Activated CD4-positive, CD25-positive, alpha-beta regulatory T cell treated with anti-CD3 and anti-CD28 coated beads, Interleukin-2, amount 50 U/mL, for 72 hours (primary cell): ENCODE measurements at places on chromosomes 3 and 15.

DNA sequence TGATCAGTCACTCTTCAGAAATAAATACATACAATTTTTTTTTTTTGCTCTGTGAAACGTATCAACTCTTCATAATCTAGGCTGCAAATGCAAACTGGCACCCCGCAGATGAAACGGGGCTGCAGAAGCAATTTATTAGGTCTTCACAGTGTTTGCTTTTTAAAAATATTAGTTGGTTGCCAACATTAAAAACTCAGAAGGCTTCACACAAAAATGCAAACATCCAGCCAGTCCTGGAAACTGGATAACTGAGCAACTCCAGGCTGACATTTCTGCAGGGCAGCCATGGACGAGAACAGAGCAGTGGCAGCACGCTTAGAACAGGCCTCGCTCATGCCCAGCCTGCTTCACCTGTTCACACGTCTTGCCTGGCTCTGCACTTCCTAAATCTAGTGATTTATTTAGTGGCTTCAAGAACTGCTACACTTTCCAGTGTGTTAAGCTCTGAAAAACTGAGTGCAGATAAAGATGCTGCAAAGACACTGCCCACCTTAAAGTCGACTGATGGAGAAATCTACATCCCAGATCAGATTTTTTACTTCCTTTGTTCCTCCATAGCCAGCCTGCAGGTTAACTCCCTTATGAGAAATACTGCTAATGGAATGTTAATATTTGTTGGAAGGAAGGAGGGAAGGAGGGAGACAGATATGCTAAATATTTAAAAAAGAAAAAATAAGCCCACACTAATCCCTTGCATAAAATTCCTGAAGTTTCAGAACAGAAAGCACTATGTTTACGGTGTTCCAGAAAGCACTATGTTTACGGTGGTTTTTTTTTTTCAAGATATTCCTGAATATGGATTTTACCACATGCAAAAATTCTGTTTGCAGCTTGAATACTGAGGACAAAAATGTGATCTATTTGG, 53.6 kb downstream of the SETMAR start:
- no peak for DNase-seq

- DNase-seq, result no peak
Observed at GRCh38 chr3:106714400-106714799, 662.8 kb upstream of the CCDC54 start.

DNA sequence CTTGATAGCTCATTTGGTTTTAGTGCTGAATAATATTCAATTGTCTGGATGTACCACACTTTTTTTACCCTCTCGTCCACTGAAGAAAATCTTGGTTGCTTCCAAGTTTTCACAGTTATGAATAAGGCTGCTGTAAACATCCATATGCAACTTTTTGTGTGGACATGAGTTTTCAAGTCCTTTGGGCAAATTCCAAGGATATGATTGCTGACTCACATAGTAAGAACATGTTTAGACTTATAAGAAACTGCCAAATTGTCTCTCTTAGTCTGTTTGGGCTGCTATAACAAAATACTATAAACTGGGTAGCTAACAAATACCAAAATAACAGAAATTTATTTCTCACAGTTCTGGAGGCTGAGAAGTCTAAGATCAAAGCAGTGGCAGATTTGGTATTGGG, 59.5 kb upstream of the TNFSF10 start:
- no peak for DNase-seq

DNA sequence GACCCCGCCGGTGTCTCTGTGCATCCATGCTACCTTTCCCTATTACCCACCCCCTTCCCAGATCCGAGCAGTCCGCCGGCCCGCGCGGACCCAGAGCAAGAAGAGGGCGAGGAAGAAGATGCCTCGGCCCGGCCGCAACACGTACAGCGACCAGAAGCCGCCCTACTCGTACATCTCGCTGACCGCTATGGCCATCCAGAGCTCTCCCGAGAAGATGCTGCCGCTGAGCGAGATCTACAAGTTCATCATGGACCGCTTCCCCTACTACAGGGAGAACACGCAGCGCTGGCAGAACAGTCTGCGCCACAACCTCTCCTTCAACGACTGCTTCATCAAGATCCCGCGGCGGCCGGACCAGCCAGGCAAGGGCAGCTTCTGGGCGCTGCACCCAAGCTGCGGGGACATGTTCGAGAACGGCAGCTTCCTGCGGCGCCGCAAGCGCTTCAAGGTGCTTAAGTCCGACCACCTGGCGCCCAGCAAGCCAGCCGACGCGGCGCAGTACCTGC, 788 bp downstream of the FOXB1 start:
- no peak for DNase-seq

DNA sequence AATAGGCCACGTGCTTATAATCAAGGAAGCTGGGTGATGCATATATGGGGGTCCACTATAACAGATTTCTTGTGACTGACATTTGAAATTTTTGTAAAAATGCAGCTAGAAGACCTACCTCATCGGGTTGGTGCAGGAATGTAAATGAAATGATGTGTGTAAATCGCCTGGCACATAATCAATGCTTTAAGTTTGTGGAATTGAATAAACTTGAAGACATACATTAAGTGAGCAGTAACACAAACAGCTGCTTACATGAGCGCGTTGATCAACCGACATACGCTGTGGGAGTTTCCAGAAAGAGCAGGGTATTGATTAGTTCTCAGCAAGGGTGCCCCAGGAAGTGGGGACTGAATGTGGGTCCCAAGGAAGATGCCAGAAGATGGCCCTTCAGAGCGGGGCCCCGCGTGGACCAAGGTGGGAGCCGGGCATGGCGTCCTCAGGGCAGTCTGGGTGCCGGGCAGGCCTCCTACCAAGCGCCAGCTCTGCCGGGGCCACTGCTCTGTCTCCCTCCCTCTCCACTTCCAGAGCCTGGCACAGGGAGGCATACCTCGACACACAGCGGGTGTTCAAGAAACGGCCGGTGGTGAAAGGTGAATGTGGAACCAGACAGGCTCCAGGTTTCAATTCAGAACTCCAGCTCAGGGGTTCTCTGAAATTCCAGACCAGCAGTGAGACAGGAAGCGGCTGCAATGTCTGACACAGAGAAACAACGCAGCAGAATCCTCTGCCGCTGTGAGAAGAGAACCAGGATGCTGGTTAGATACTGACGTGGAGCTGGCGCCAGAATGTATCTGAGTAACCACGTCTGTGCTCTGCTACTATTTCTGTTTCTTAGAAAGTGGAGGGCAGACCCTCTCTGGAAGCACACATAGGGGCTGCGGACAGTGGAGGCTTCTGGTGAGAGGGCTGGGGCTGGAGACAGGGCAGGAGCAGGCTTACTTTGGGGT, 12.6 kb downstream of the BFSP2 start:
- no peak for DNase-seq

GRCh38 chr3:129116482-129116946, 5.1 kb downstream of the RAB43 start:
- no peak for DNase-seq

GRCh38 chr3:195008816-195009215, 262.1 kb downstream of the XXYLT1 start:
- no peak for DNase-seq

GRCh38 chr3:50850639-50851511, 176.1 kb downstream of the DOCK3 start:
- DNase-seq, result no peak
